ENCODE measurements at places on chromosomes 11 and 22. TPM values are rescaled to one million over a fixed set of nuclear protein-coding genes. Genes with fewer than 3 reads are reported as not detected.
A peak's percentile ranks its signal among the peaks of the same experiment; 100 is the strongest.

GRCh38 chr11:86278226-86278625 lies 23.8 kb upstream of the HIKESHI start:
- DNase-seq = no peak

FBLN1 gene
- total RNA-seq = 23.4 TPM

DNA sequence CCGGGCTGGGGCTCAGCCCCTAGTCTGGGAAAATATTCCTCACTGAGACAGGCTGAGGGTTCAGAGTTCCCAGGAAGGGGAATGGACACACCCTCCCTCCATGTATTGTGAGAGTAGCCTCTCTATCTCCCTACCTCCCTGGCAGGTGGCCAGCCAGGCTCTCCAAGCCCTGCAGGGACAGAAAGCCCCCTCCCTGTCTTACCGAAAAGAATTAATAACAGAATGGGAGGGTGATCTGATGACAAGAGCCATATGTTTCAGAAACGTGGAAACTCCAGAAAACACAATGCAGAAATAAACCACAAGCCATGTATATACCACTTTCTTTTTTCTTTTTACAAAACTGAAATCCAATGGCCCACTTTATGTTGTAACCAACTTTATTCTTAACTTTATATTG lies 140.0 kb downstream of the CHST1 start:
- DNase-seq = no peak

EFCAB6 gene
- 0.52 TPM for total RNA-seq

DNA sequence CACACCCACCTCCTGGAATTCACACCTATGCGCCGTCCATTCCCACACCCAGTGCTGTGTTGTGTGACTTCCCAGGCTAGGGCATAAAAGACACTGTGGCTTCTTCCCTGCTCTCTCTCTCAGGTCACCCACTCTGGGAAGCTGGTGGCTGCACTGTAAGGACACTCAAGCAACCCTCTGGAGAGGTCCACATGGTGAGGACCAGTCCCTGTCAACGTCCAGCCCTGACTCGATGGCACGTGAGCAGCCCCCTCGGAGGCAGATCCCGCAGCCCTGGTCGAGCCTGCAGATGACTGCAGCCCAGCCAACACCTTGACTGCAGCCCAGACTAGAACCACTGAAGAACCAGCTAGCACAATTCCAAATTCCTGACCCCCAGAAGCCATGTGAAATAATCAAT lies 16.2 kb downstream of the CBX7 start:
- no peak for DNase-seq

- no peak for DNase-seq
These were observed 61.0 kb upstream of the GLYATL1B start for GRCh38 chr11:59025097-59025496.

DNA sequence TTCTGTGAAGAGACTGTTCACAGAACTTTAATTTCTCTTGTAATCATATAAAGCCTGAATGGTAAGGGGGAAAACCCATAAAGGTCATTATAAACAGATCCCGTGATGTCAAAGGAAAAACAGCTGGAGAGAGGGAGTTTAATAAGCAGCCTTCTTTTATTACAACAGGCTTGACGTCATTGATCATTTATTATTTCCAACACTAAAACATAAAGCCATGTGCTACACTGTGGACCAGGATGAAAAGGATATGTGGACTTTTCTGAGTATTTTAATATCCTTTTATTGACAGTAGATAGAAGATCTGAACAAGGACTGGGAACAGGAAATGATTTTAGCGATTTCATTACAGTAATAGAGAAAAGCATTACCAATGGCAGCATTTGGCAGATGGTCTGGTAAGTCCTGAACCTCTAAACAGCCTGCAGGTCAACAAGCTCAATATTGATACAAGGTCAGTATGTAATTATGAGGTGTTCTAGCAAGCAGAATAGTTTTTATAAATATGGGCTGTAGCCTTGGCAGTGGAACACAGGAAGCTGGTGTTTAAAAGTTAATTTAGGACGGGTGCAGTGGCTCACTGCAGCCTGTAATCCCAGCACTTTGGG lies 25.1 kb upstream of the TPH1 start:
- no peak for DNase-seq

RIMBP3B gene
- 0.25 TPM for total RNA-seq

- no peak for DNase-seq
These were observed 65.7 kb downstream of the ETS1 start for GRCh38 chr11:128521682-128522054.

NAV2 gene
- total RNA-seq = 2.1 TPM

GRCh38 chr11:103803062-103803461 lies 233.4 kb upstream of the DDI1 start:
- no peak for DNase-seq

GRCh38 chr22:17891481-17892167 lies 117.4 kb upstream of the BID start:
- DNase-seq = no peak

RFPL2 gene
- total RNA-seq = 0.61 TPM

DNA sequence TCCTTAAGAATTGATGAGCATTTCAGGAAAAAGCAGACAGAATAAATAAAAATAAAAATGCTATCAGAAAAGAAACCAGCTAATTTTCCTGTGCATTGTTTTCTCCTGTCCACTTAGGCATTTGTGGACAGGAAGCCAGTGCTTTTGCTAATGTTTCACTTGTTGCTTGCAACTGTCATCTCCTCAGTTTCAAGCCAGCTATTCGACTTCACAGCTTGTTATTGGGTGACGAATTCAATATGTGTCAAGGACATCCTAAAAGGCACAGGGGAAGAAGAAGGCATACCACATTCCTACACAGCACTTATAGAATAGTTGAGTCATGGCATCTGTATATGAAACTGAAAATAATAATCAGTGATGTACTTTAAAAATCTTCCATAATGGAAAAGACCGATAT lies 530.6 kb upstream of the KIRREL3 start:
- no peak for DNase-seq

GRCh38 chr11:45722144-45722543 lies 56.7 kb upstream of the CHST1 start:
- no peak for DNase-seq

DNA sequence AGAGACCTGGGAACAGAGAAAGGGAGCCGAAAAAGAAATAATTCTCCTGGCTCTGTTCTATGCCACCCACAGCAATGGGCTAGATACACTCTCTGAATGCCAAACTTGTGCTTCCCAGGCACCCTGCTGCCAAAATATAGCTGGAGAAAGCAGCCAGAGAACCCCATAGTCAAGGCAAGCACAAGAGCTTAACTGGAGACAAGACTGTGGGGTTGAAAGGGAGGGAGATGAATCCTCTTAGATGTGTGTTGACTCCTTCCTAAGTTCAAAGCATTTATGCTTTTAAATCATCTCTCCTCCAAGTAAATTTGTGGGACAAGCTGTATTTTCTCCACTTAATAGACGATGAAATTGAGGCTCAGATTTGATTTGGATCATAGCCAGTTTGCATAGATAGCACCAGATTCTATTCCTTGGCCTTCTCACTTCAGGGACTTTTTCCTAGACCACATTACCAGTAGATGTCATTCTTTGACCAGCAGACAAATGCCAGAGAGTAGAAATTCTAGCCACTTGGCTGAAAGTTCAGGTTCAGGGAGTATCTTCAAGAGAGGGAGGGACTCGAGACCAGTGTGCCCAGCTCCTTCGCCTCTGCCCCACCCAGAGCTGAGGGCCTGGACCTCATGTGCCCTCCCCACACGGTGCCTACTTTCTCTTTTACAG lies 16.5 kb upstream of the ETS1 start:
- DNase-seq = no peak

DNA sequence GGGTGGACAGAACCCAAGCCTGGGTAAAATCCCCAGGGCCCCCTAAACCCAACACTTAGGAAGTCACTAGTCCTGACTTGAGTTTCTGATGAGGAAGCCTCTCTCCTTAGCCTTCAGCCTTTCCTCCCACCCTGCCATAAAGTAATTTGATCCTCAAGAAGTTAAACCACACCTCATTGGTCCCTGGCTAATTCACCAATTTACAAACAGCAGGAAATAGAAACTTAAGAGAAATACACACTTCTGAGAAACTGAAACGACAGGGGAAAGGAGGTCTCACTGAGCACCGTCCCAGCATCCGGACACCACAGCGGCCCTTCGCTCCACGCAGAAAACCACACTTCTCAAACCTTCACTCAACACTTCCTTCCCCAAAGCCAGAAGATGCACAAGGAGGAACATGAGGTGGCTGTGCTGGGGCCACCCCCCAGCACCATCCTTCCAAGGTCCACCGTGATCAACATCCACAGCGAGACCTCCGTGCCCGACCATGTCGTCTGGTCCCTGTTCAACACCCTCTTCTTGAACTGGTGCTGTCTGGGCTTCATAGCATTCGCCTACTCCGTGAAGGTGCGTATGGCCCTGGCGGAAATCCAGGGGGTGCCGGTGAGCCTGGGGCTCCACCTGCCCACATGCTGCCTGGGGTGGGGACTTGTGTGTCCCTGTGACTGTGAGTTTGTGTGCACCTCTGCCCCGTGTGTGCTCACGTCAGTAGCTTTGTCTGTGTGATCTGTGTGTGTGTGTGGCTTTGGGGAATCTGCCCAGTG lies at the start of gene IFITM1:
IFITM1 (plus strand) TSS at position 254 of the 767 bp plus-strand sequence; CDS start at position 385, 131 bp downstream.
- DNase-seq = no peak

GRCh38 chr11:113213549-113213948 lies 100.8 kb upstream of the TTC12 start:
- DNase-seq = no peak

POLR2L gene
- total RNA-seq = 211 TPM

GRCh38 chr22:23847991-23848864 lies 9.4 kb upstream of the DERL3 start:
- DNase-seq = no peak

B3GAT1 gene
- not detected for total RNA-seq

- DNase-seq = peak; percentile 83
These were observed 25.6 kb downstream of the YWHAH start for GRCh38 chr22:31969789-31970489.

DNA sequence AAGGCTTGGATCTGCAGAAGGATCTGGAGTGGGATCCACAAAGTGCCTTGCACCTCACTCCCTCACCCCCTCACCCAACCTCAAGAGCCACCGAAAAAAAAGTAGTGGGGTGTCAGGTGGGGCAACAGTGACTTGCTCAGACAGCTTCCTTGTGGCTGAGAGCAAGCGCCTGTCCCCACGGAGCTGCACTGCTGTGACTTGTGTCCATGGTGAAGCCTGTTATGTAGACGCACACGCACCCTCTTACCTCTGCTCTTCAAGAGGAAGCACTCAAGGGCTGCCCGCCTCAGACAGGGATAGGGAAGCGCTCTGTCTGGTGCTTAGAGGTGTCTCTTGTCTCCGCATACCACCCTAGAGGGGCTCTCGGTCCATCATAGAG lies 1.2 kb downstream of the DRD2 start:
- DNase-seq = no peak

CBY1 gene
- 27.6 TPM for total RNA-seq

GRCh38 chr11:70193411-70194292 lies 9.4 kb upstream of the FADD start:
- DNase-seq = no peak

DNA sequence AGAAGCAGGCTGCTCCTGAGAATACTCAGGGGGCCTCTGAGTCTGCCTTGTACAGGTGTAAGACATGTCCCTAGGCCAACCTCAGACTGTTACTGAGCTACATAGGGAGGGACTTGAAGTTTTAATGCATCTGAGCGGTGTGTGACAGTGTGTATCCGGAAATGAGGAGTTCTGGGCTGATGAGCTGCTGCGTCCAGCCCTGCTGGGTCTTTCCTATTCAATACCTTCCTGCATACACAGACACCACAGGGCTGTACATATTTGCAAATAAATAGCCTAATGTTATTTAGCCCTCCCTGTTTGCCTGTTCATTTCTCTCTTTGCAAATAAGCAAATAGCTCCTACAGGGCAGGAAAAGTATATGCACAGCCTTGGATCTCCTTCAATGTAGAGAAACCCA lies 134.7 kb upstream of the KIRREL3 start:
- no peak for DNase-seq

SELENOM gene
- total RNA-seq = 65.6 TPM

DNA sequence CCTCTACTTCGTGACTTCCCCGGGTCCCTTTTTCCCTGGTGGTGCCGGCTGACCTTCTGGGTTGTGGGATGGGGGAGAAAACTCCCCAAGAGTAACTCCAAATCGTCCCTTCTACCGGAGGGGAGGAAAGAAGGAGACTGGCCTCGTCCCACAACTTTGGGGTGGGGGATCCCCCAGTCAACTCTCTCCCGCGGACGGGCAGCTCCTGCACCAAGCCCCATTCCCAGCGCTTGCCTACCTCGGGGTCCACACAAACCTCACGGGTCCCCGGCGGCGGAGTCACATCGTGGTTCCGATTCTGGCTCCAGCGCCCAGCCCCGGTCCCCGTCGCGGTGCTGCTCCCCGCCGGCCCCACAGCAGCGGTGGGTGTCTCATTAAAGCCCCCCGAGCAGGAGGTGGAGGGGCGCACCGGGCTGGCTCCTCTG lies 317 bp downstream of the BDNF start:
- no peak for DNase-seq

- DNase-seq = no peak
These were observed 113.5 kb upstream of the IGLL5 start for GRCh38 chr22:22773979-22774604.

GRCh38 chr11:88016392-88017170 lies 158.7 kb downstream of the RAB38 start:
- peak; percentile 78 for DNase-seq

DNA sequence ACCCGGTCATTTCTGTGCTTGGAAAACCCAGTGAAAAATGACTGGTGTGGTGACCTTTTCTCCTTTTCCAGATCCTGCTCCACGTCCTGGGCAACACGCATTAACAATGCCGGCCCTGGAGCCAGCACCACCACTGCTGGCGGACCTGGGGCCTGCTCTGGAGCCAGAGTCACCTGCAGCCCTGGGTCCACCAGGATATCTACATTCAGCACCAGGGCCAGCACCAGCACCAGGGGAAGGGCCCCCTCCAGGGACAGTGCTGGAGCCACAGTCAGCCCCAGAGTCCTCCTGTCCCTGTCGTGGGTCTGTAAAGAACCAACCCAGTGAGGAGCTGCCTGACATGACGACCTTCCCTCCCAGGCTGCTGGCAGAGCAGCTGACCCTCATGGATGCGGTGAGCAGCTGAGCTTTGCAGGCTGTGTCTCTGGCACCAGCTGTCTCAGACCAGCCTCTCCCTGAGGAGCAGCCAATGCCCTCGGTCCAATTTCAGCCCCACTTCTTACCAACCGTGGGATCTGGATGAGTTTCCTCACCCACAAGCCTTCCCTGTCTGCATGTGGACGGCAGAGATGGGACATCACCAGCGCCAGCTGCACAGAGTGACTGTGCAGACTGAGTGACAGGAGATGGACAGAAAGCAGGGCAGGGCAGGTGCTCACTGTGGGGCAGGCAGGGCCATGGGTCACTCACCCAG lies 1.9 kb downstream of the RGL4 start:
- no peak for DNase-seq

TENM4 gene
- 0.05 TPM for total RNA-seq

GRCh38 chr11:100573911-100574513 lies 113.1 kb upstream of the ARHGAP42 start:
- DNase-seq = no peak

GRCh38 chr11:72856065-72856464 lies 41.9 kb downstream of the ATG16L2 start:
- DNase-seq = no peak

TMPRSS6 gene
- total RNA-seq = 0.39 TPM

- DNase-seq = peak; percentile 36
These were observed 5.8 kb downstream of the PLEKHB1 start for GRCh38 chr11:73652046-73652730.

TTC28 gene
- 0.12 TPM for total RNA-seq

GRCh38 chr11:48095779-48096470 lies 115.6 kb downstream of the PTPRJ start:
- DNase-seq = no peak

NEU3 gene
- total RNA-seq = 12.5 TPM

- no peak for DNase-seq
These were observed 4.4 kb downstream of the BCL9L start for GRCh38 chr11:118921121-118921928.

GRCh38 chr11:102313238-102313940 lies 3.9 kb upstream of the BIRC3 start:
- no peak for DNase-seq

Measured in HCT116 (cell line).